Fibroblast of skin of right biceps (primary cell): ENCODE measurements at places on chromosomes 4 and X.

DNA sequence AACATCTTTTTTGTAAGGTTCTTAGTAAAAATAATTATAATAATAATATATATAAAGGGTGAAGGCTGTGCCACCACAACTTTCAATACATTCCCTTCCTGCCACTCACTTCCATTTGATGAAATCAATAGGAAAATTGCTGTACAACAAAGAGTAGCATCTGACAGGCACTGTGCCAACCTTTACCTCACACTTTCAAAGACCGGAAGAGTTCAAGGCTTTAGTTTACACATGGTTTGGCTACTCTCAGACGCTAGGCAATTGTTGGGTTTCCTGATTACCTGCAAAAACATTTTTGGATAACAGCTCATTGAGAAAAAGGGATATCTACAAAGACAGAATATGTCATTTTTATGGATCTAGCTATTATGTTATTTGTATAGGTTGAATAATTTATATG, 5.5 kb upstream of the ING2 start:
- no peak for DNase-seq

GRCh38 chr4:10684631-10685030, at the start of gene CLNK:
CLNK (minus strand) TSS chr4:10684768; CDS start chr4:10667869, 16,899 bp downstream.
- DNase-seq: no peak

GRCh38 chr4:121794505-121795188, 6.5 kb upstream of the EXOSC9 start:
- DNase-seq: peak; percentile 50

- DNase-seq: peak; percentile 37
Observed at GRCh38 chr4:154982187-154983047, 201.3 kb downstream of the RBM46 start.

DNA sequence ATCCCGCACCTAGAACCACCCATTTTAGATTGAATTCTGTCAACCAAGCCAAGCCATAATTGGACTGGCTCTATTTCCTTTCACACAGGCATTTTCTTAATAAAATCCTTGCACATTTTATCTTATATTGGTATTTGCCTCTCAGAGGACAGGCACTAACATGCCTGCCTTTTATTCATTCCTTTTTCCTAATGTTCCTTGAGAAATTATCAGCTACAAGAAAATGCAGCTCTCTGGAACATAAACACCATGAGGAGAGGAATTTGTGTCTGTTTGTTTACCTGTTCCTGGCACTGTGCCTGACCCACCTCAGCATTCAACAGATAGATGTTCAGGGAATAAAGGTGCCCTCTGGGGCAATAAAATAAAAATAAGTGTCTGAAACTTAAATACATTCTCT, 116.2 kb downstream of the PDHA2 start:
- no peak for DNase-seq

GRCh38 chrX:146614663-146615478, 194.7 kb upstream of the CXorf51B start:
- DNase-seq: no peak

- DNase-seq: no peak
Observed at GRCh38 chrX:18194688-18195087, 26.0 kb downstream of the BEND2 start.

DNA sequence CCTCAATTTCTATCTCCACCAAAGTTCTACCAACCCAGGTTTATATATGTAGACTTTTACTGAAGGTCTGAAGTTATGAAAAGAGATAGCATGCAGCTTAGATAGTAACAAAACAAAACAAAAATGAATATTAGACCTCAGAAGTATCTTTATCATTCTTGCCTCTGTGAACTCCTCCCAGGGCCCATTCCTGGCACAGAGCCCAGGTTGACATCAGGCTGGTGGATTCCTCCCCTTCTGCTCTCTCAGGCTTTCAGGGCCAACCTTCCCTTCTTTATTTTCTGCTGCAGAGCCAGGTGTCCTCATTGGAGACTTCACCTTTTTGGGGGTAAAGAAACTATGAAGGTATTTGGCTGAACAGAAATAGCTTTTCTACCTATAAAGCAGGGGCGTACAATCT, 112.8 kb upstream of the PITX2 start:
- peak; percentile 40 for DNase-seq

- DNase-seq: peak; percentile 6
Observed at GRCh38 chr4:127995776-127996175, 30.6 kb downstream of the ABHD18 start.

- DNase-seq: no peak
Observed at GRCh38 chrX:115549008-115549407, 12.0 kb upstream of the PLS3 start.

DNA sequence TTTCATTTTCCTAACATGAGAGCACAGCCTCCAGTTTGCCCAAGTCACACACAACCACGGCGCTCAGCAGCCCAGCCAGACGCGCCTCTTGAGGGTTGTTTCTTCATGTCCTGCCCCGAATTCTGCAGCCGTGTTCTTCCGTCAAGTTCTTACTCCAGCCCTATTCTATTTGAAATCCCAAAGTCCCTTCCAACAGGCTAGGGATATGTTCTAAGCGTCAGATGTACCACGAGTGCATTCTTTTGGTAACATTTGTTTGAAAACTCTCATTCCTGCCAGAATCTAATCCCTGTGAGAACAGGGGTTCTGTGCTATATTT, 23.1 kb downstream of the ACSL1 start:
- DNase-seq: peak; percentile 28

DNA sequence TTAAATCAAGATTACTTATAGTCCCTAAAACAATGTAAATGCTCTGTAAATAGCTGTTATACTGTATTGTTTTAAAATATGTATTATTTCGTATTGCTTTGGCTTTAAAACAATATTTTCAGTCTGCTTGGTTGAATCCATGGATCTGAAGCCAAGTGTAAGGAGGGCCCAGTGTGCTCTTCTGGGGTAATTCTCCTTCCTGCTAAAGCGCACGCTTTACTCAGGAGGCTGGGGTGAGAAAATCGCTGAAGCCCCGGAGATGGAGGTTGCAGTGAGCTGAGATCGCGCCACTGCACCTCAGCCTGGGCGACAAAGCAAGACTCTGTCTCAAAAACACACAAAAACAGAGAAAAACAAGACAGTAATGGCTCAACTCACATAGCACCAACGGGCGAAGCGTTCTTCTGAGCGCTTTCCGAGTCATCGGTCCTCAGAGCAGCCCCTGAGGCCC, 391 bp upstream of the IDUA start:
- no peak for DNase-seq

GRCh38 chr4:38860788-38861424, 4.3 kb upstream of the TLR6 start:
- no peak for DNase-seq

DNA sequence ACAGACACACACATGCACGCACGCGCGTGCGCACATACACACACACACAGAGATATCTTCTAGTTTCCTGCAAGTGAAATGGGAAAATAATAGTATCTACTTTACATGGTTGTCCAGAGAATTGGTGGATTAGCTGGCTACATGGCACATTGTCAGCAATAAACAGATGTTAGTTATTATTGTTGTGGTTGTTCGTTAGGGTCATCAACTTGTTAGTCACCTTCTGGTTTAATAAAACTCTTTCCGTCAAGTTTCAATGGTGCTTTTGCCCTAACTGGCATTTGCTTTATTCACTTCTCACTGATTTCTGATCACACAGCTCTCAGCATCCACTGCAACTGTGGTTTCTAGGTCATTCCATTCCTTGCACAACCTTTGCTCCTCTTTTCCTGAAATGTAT, 25.4 kb upstream of the RASL11B start:
- peak; percentile 41 for DNase-seq

DNA sequence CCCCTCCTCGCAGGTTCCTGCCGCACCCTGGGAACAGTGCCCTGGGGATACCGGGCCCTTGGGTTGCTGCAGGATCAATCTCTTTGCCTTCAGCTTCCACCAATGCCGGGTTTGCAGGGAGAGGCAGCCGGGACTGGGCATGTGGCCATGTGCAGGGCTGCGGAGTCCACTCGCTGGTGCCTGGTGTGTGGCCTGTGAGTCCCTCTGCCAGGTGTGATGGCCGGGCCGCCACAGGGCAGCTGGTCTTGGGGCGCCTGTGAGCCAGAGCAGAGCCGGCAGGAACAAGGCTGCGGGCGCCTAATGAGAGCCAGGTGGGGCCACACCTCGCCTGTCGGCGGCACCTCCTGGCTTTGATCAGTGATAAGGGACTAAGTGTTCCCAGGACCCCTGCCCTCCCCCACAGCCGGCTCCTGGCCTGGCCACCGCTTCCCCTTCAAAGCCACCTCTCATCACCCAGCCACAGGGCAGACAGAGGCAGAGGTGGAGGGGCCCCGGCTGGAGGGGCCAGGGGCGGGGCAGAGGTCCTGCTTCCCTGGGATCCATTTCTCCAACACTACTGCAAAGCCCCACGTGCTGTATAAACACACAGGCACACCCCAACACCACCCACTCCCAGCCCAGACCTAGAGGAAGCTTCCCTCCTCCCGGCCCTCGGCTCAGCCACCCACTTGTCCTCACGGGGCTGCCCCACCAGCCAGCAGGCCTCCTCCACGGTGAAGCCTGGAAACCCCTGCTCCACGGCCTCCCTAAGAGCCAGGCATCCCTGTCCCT, 132.7 kb downstream of the CPZ start:
- no peak for DNase-seq

DNA sequence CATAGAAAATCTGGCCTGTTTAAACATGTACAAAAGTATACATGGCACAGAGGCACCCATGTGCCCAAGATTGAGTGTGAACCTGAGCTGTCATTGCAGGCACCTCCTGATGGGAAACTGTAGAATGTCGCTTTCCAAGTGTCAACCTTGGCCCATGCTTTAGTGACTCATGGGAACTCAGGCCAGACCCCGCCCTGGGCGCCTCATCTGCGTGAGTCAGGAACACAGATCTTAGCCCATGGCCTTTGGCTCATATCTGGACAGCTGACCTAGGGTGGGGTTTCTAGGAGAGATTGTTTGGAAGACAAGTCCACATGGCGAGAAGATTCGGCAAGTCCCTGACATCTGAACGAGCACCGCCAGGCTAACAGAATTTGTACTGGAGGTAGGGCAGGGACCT, 50.0 kb downstream of the CYTL1 start:
- no peak for DNase-seq

GRCh38 chrX:70762285-70762684, 146.2 kb downstream of the TEX11 start:
- no peak for DNase-seq

- no peak for DNase-seq
Observed at GRCh38 chr4:170497689-170498088, 407.9 kb upstream of the AADAT start.

- peak; percentile 78 for DNase-seq
Observed at GRCh38 chr4:7785017-7785416, 154.6 kb downstream of the AFAP1 start.

GRCh38 chr4:128721896-128722295, 87.6 kb upstream of the JADE1 start:
- no peak for DNase-seq

DNA sequence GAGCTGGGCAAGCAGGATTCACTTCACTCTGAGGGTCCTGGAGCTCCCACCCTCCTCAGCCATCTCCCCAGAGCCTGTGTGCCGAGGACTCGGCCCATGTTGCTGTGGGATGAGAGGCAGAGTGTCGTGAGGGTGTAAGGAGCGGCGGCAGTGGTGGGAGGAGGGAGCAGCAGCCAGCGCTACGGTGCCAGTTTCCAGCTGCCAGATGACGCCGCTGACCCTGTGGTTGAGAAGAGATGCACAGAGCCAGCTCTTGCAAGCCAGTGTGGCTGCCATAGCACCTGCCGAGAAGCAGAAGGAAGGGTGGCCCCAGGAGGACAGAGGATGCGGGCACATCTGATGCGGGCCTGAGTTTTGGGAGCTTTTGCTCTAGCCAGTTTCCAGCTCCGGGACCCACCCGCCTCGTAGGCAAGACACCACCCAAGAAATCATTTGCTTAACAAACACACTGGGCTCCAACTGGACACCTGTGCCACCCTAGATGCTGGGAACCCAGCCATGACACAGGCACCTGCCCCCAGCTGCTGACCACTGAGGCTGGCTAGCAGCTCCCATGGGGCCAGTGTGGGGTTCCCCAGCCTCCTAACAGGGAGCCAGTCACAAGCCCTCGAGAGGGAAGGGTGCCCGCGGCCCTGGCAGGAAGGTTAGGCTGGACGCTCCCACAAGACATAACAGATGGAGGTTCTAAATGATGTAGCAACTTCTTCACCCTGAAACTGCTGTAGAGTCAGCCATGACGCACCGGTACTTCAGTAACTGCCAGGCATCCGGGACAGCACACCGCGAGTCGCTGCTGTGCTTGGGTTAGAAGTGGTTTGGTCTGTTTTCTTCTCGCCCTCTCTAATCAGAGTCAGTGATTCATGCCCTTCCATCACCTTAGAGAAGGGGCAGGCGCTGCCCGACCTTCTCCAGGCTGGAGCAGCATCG, 8.9 kb downstream of the MSANTD1 start:
- peak; percentile 58 for DNase-seq

DNA sequence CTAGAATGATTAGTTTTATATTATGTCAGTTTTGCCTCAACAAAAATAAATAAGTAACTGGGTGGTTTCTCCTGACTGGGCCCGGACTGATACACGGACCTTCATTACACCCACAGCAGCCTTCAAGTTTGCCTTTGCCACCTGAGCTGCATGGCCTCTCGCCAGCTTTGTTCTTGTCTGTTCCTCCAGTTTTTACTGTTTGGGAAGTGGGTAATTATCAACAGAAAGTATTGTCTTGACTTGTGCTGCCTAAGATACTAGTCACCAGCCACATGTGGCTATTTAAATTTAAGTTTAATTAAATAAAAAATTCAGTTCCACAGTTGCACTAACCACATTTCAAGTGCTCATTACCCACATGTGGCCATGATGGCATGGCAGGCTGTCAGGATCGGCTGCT, 74.7 kb upstream of the INTU start:
- no peak for DNase-seq

- DNase-seq: no peak
Observed at GRCh38 chr4:120524237-120524636, 398.3 kb downstream of the PRDM5 start.

- no peak for DNase-seq
Observed at GRCh38 chr4:97496298-97496873, 646.9 kb downstream of the STPG2 start.

- DNase-seq: no peak
Observed at GRCh38 chr4:150744570-150744969, 162.6 kb downstream of the MAB21L2 start.

DNA sequence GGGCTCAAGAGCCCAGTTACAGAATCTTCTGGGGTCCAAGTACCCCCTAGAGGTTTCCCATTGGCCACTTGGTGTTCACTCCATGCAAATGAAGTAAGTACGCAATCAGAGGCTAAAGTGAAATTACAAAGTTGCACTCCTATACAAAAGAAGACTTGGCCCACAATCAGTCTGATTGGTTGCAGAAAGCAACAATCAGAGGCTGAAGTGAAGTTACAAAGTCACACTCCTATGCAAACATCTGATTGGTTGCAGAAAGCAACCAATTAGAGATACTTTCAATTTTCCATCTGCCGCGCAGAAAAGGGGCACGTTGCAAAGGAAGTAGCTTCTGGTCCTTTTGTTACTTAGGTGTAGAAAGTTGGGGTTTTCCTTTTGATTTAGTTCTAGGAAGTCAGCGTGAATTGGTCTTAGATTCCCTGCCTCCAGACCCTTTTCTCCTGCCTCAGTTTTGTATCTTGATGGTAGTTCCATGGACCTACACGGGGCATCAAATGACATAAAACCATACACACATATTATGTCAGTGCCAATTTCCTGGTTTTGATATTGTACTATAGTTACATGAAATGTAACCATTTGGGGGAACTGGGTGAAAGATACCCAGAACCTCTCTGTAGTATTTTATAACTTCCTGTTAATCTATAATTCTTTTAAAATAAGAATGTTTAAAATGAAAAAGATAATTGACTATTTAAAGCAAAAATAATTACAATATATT, 12.4 kb upstream of the PIN4 start:
- peak; percentile 11 for DNase-seq

- no peak for DNase-seq
Observed at GRCh38 chr4:76216524-76216923, 2.9 kb upstream of the SCARB2 start.
